Stimulated activated CD8-positive, alpha-beta memory T cell treated with anti-CD3 and anti-CD28 coated beads, Interleukin-4, amount 100 ng/mL, for 4 hours (primary cell): ENCODE measurements at places on chromosomes 2 and 18.

DNA sequence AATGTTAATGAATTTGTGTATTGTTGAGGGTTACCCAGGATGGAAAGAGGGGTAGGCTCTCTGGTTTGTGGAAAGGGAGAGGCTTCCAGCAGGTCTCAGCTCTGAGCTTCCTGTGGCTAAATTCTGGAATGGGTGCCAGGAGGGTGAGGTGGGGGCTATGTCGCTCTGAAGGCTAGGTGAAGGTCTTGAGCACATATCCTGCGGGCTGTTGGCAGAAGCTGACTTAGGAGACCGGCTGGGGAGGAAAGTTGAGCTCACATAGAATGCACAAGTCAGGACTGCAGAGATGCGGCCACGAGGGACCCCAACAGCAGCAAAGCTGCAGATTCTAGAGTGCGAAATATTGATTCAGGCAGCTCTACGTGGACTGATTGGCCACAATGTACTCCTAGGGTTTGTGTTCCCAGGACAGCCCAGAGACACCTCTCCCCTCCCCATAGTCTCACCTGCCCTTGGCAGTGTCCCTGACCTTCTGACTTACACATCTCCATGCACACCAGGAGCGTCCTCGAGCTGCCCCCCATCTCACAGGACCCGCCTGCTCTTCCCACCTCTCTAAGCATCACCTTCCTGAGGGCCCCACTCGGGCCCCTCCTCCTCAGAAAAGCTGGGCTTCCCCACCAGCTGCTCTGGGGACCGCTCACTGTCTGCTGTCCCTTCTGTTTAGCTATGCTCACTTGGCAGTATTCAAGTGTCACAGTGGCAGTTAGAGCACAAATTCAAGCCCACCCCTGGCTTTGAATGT, 72.6 kb downstream of the ALK start:
- no peak for DNase-seq

GRCh38 chr2:195695002-195695631, 38.1 kb downstream of the SLC39A10 start:
- no peak for DNase-seq

GRCh38 chr2:121617042-121617599, 32.1 kb downstream of the CLASP1 start:
- no peak for DNase-seq

- no peak for DNase-seq
Measured at GRCh38 chr18:65788373-65788772, 37.6 kb downstream of the CDH7 start.

- DNase-seq, result no peak
Measured at GRCh38 chr2:62293490-62294271, 97.8 kb downstream of the B3GNT2 start.

GRCh38 chr2:219369447-219369861, 18.3 kb downstream of the DNPEP start:
- no peak for DNase-seq

- no peak for DNase-seq
Measured at GRCh38 chr18:45339810-45340550, 275.3 kb upstream of the SLC14A2 start.

DNA sequence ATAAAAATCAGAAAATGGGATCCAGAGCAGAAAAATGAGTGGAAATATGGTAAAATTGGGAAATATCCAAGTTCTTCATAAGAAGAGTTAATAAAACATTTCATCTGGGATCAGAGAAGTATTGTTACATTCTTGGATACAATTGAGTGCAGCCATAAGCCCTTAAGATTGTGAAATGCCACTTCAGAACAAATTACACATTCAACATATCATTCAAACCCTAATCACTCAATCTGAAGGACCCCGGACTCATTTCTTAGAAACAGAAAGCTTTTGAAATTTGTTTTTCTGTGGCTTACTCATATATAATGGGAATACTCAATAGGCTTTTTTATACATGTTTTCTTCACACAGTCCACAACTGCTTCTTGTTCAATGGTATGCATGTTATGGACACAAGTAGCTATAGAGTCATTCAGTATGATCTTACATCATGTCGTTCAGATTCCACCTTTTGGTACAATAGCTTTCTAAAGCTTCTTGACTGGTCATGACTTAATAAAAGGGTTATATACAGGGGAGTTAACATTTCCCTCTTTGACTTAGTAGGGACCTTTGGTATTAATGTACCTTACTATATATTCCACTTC, 39.9 kb downstream of the SCN7A start:
- DNase-seq, result no peak

GRCh38 chr2:101983486-101983885, 8.3 kb upstream of the IL1R2 start:
- DNase-seq, result no peak

DNA sequence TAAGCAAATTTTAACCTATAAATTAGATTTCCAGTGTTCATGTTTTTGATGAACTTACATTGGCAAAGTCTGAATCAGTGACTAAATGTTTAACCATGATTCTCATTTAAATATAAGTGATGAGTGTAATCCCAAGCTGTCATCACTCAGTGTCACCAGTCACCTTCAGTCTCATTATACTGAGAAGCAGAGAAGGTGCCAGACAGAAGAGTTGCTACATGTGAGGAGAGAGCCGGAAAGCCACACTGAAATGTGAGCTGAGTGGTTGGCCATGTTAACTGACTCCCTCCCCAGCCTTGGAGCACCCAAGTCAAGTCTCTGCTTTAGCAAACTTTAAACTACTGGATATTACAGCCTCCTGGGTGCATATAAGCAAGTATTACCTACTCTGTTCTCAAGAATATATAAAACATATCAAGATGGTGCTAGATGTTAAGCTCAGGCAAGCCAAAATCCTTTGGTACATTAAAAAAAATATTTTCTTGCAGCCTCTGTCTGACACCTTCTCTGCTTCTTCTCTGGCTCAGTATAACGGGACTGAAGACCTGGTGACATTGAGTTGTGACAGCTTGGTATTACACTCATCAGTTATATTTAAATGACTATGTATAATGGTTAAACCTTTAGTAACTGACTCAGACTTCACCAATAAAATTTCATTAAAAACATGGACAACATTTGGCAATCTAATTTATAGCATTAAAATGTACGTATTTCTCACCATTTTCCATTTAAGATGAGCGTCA, 75.8 kb upstream of the MAP3K20 start:
- no peak for DNase-seq

DNA sequence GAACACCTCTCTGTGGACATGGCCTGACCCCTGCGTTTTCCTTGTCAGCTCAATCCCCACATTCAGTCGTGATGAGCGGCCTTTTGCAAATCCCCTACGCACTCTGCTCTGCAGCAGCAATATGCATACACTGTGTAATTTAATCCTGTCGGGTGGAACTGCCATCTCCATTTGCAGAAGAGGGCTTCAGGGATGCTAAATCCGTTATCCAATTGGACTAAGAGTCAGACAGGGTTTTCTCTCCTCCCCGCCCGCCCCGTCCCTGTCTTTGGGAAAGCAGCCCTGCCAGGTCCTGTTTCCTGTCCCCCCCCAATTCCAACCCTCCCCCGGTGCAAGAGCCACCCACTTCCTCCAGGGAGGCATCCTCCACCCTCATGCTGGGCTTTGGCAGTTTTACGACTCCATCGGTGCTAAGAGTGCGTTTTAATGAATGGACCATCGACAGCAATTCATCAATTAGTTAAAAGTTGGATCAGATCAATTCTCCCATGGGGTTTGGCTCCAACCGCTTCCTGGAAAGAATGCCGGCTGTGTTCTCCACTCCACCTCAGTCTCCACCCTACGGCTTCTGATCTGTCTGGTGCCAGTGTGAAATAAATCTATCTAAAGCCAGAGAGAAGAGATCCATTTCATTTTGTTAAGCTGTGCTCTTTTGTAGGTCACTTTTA, 53.5 kb upstream of the ASAP2 start:
- DNase-seq, result no peak

DNA sequence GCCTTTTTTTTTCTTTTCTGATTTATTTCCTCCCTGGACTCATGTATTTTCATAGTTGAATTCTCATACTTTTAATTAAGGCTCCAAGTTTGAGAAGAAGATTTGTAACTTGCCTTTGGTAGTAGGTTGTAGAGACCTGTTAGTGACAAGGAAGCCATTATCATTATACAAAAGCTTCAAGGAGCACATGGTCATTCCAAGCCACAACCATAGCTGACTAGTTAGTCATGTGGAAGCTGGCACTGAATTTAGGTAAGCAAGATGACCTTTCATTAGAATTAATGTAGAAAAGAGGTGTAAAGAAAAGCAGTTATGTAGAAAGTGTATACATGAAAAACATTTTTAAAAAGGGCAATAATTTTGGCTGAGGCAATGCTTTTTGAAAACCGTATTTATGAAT, 89.7 kb downstream of the LRP1B start:
- DNase-seq, result no peak

GRCh38 chr2:190126798-190127197, 64.3 kb upstream of the MSTN start:
- no peak for DNase-seq

DNA sequence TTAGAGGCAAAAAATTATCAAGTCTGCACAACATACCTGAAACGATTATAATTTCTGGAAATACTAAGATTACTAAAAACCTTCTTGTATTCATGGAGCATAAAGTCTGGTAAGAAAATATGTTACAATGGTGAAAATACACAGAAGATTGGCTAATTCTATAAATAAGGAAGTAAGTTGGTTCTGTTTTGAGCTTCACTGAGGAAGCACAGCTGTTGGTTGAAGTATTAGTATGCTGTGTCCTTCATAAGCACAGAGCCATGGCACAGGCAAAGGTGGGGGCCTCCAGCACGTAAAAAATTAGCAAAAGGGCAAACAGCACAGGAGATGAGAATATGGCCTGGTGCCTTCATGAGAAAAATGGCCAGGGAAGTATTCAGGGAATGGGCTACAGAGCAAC, 40.4 kb upstream of the ANKRD62 start:
- DNase-seq, result no peak

- DNase-seq, result no peak
Measured at GRCh38 chr2:221572821-221573429, 821 bp upstream of the EPHA4 start.

DNA sequence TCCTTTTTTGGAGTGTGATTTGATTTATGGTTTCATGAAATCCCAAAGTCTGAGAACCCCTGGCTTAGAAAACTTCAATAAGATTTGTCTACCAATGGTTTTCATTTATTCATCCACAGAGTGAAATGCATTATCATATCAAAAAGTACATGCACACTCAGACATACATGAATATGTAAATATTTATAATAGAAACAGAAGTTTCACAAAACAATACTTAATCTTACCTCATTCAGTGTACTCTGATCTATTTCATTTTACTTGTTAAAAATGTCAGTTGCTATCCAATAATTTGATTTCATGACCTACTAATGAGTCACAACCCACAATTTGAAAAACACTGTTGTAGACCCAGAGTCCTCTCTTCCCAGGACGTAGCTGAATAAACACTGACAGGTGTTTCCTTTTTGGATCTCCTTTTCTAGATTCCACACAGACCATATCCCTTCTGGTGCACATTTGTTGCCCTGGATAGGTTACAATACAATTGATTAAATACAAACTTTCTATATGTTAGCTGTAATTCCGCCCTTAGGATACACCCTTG, 10.4 kb upstream of the CAVIN2 start:
- no peak for DNase-seq

GRCh38 chr2:160096409-160096808, 34.0 kb upstream of the PLA2R1 start:
- no peak for DNase-seq

GRCh38 chr2:20930928-20931327, 108.0 kb upstream of the LDAH start:
- DNase-seq, result no peak

DNA sequence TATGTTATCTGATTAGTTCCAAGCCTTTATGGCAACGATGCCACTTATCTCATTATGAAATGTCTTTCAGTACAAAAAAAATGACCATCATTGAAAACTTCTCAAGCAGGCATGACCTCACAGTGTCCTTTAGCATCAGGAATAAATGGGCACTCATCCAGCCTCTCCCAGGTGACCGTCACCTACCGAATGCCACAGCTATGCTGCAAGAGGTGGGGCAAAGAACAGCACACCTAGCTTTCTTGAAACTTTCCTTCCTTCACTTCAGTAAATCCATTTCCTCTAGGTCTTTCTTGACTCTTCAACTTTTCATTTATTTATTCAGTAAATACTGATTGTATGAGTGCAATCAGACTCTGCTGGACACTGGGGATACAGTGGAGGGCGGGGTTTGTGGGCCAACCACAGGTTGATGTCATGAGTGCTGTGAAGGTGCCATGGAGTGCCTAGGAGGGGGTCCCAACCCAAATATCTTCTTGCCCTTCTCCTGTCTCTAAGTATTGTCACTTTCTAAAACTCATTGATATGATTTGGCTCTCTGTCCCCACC, 54.3 kb upstream of the HK2 start:
- DNase-seq, result no peak

GRCh38 chr2:209907746-209908145, 94.7 kb upstream of the RPE start:
- DNase-seq, result no peak

GRCh38 chr18:13712400-13713131, 13.8 kb downstream of the FAM210A start:
- no peak for DNase-seq

DNA sequence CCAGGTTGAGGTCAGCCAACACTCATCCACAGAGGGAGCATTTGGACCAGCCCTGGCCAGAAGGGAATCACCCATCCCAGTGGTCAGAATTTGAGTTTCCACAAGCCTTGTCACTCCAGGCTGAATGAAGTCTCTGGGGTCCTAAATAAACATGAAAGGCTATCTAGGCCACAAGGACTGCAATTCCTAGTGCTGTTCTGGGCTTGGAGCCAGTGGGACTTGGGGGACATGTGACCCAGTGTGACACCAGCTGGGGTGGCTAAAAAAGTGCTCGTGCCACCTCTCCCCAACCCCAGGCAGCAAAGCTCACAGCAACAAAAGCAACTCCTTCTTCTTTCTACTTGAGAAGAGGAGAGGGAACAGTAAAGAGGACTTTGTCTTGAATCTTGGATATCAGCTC, 91.7 kb downstream of the MDH1 start:
- no peak for DNase-seq

DNA sequence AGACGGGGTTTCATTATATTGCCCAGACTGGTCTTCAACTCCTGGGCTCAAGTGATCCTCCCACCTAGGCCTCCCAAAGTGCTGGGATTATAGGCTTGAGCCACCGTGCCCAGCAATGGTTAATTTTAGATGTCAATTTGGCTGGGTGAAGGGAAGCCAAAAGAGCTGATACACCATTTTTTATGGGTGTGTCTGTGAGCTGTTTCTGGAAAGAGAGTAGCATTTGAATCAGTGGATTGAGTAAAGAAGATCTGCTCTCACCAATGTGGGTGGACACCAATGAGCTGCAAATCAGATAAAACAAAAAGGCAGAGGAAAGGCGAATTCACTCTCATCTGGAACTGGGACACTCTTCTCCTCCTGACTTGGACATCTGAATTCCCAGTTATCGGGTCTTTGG, 16.1 kb upstream of the TAF4B start:
- DNase-seq, result no peak
